Mesenchymal stem cell (in vitro differentiated cells and primary cell): ENCODE measurements at places on chromosomes 1 and 21.

- DNase-seq: no peak
Observed at GRCh38 chr1:168879896-168880734, 151.1 kb upstream of the DPT start.

GRCh38 chr1:184866586-184866985, 107.7 kb downstream of the NIBAN1 start:
- no peak for DNase-seq

DNA sequence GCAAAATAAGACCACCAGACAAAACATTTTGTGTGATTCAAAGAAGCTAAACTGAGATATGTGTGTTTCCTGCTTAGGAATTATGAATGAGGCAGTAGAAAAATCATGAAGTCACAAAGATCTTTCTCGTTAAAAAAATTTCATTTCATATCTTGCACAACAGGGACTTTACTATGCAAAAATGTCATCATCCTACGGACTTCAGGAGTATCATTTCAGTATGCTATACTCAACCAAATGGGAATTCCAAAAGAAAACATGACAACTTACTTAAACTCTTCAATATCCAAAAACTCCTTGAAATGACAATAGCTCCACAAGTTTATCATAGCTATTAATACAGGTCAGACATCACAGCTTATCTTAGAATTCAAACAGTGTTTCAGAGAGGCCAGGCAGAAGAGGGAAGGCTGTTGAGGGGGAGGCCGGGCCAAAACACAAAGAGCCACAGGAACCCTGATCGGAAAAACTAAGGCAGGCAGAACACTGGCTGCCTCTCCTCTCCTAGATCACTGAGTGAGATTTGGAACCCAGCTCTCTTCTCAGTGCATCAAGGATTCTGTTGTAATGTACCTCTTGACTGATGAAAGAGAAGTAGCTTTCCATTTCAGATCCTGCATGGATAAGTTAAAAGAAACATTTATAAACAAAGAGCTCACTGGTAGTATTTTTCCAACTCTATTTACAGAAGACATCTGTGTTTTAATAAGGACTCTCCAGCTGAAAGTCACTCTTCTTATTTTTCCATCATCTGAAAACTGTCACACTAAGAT, 66.9 kb downstream of the TESK2 start:
- peak; percentile 71 for DNase-seq

DNA sequence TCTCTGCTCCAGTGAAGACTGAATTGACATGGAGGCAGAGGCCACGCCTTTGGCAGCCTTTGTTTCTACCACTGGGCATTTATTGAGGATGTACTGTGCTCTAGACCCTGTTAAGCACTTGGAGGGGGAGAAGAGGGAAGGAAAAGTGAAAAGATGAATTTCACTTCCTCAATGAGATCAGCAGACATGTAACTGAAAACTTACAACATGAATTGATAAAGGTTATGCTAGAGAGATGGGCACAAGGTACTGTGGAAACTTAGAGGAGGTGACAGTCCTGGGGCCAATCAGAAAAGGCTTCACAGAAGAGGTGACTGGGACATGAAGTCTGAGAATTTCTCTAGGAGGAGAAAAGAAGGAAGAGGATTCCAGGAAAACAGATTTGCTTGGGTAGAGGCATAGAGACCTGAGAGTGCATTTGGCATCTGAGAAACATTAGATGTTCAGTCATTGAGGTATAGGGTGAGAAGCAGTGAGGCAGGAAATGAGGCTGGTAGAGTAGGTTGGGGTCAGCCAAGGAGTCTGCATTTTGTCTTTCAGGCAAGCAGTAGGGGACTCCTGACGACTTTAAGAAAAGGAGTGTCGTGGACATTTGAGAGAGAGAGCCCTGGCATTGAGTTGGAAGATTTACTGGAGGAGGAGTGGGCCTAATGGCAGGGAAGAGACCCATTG, 113.0 kb downstream of the SYT2 start:
- no peak for DNase-seq

DNA sequence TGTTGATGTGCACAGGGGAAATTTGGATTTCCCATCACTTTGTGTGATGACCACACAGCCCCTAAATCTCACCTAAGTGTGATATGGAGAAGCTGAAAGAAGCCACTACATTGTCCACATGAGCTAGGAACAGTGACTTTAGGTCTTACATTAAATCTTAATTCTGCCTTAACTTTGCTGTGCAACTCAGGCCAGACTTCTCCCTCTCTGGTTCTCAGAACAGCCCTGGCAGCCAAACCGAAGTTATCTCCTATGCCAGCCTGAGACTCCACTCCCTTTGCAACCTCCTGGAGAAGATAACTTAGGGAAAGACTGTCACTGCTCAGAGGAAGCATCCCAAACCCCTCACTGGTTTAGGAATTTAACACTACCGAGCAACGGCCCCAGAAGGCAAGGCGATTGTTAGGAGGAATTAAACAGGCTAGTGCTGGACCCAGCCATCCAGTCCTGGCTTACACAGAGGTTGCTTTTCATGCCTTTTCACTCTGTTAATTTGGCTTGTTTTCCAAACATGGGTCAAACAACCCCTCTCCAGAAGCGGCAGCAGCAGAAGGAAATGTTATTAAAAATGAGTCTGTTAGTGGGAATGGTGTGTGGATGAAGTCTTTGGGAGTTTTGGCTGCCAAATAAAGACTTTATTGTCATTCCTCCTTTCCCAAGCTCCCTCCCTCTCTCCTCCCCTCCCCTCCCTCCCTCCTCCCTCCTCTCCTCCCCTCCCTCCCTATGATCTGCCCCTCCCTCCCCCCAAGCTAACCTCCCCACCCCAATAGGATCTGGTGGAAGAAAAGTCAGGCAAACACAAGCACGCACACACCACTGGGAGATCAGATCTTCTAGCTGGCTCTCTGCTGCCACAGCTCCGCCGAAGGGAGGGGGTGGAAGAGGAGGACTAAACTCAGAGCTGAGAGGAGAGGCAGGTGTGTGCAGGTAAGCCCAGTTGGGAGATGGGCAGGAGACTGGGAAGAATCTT, at the start of gene PRELP:
PRELP (plus strand) TSS at position 795 of the 970 bp plus-strand sequence. CDS start 7,379 bp downstream, outside the sequence.
- no peak for DNase-seq

GRCh38 chr21:39346206-39346605, 2.7 kb downstream of the HMGN1 start:
- DNase-seq: no peak

GRCh38 chr21:31893851-31894415, 21.1 kb downstream of the HUNK start:
- no peak for DNase-seq

DNA sequence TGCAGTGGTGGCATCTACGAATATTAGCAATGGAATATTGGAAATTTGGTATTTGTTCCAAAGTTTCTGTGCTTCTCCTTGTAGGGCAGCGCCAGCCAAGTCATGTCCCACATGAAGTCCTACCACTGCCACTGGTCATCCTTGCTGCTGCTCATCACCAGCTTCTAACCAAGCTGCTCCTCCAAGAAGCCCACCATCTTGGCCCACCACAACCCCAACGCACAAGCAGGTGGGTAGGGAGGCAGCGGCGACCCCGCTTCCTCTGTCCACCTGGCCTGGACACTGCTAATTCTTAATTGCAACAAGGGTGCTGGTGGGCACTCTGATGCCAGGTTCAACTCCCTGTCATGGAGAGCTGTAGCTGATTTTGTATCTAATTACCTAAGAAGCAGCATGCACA, 291.2 kb upstream of the LYPLAL1 start:
- DNase-seq: no peak

DNA sequence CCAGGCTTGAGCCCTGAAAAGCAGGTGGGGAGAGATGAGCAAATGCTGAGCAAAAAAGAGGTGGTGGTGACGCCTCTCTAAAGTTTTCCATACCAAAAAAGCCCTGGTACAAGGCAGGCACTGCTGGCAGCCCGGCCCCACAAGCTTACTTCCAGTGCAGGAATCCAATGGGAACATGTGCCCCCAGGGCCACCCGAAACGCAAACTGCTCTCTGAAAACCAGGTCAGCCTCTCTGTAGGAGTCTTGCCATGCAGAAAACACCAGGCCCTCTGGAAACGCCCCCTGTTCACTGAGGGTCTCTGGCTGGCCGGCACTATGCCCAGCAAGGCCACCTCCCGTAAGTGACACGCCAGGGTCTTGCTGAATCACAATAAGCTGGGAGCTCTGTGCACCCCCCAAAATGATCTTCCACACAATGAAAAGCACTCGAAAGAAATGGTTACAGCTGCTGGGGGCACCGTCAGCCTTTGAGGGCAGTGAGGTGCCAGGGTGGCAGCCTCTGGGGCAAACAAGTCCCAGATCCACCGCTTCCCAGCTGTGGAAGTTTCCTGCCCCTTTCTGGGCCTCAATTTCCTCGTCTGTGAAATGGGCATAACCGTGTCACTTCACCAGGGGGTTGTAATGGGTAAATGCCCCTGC, 170.5 kb downstream of the TOMM20 start:
- no peak for DNase-seq

GRCh38 chr1:200238311-200238710, 171.5 kb downstream of the ZNF281 start:
- DNase-seq: no peak

DNA sequence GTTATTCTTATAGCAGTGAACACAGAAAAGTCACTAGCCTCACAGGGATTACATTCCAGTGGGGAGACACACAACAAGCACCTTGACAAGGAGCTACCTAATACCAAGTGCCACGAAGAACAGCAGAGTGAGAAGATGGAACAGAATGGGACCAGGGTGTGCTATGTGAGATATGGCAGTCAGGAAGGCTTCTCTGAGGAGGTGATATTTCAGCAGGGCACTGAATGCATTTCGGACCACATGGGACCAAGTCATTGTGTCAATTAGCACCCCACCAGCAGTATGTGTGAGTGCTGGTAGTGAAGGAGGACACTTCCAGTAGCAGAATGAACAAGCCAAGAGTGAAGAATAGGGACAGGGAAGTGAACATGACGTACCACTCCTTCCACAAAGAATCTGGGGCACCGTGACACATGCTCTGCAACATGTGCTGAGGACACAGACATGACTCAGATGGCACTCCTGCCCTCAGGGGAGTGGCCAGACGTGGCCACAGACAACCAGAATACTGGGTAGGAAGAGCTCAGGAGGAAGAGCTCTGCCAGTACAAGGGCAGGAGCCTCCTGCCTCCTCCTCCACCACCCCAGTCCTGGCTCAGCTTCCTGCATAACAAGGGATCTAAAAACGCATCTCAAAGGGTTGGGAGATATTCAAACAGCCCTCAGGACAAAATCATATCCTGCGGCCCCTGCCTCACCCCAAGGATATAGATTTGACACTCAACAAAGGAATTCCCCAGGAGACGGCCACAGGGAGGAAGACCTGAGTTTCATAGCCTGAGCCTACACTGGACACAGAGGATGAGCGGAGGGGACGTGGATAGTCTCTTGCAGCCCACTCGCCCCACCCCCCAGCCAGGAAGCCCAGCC, 102.5 kb downstream of the TRABD2B start:
- peak; percentile 11 for DNase-seq

DNA sequence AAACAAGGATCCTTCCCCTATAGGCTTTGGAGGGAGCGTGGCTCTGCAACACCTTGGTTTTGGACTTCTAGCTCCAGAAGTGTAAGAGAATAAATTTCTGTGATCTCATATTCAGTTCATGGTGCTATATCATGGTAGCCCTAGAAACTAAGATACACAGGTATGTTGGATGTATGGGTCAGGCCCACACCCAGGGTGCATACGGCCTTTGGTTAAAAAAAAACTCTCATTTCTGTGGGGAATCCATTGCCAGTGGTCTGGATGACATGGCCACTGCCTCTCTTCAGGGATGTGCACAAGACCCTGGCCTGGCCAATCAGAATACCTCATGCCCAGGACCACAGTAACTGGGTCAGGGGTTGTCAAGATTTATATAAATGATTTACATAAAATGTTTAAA, 56.8 kb upstream of the CD34 start:
- no peak for DNase-seq

DNA sequence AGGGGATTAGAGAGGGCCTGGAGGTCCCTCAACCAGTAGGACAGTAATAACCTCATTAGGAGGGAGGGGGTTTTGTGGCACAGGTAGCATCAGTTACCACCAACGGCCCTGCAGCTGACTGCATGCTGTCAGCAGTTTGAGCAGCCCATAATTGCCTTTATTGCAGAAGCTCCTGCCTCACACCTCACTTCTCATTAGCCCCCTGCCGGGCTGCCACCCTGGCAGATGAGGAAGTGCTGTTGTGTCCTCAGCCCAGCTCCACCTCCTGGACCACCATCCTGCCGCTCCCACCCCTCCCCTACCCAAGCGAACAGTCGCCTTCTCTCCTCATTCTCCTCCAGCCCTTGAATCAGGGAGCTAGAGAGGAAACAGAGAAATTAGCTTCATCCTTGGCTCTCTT, 237.4 kb downstream of the LMX1A start:
- no peak for DNase-seq

GRCh38 chr1:150152772-150153456, 3.2 kb downstream of the PLEKHO1 start:
- peak; percentile 85 for DNase-seq

GRCh38 chr1:47243910-47244309, 11.9 kb upstream of the TAL1 start:
- DNase-seq: no peak

DNA sequence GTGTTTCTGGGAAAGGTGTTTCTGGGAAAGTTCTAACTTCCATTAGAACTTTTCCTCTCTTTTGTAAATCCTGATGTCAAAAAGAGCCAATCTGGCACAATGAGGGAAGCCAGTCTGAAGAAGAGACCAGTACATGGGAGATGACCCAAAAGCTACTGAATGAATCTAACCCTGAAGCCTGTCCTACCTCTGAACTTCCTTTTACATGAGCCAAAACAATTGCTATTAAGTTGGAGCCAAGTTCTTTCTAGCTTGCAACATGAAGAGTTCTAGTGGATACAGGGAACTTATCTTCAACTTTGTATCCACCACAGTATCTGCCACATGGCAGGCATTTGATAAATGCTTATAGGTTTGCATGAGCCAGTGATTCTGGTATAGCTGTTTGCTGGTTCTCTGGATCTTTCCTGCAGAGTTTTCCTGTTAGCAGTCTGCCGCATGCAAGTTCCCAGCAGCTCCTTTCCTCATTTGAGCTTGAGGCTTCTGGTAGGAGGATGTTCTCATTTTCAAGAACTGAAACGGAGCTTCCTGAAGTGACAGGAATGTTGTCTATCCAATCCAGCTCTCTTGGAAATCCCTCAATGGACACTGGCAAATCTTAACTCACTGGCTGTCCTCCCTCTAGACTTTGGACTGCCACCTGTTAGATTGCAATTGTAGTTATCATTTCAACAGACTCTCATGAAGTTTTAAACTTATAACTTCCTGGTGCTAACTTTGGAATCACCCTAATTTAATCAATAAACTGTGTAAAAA, 73.1 kb upstream of the LPGAT1 start:
- DNase-seq: no peak
